ENCODE measurements at places on chromosomes 12 and 14.
A peak's percentile ranks its signal among the peaks of the same experiment; 100 is the strongest.

GRCh38 chr12:68565391-68565903, 45.3 kb upstream of the RAP1B start:
- peak; percentile 92 for DNase-seq

- peak; percentile 62 for DNase-seq
These were observed 101.0 kb upstream of the GZMB start for GRCh38 chr14:24734917-24735500.

DNA sequence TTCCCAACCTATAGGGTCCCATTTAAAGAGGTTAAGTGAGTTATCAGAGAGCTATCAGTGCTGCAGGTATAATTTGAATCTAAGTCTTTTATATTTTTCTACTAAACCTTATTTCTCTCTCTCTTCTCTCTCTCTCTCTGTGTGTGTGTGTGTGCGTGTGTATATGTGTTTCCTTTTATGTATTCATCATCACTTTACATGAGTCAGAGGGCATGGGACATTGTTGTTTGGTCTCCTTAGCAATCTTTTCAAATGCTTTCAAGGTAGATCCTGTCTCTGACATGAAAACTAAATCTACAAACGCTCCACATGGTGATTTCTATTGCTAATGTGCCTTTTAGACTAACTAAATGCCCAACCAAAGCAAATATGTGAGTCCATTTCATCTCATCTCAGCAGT, 459.7 kb downstream of the BTG1 start:
- DNase-seq: peak; percentile 16

GRCh38 chr14:90593254-90594040, 196.6 kb downstream of the CALM1 start:
- no peak for DNase-seq

DNA sequence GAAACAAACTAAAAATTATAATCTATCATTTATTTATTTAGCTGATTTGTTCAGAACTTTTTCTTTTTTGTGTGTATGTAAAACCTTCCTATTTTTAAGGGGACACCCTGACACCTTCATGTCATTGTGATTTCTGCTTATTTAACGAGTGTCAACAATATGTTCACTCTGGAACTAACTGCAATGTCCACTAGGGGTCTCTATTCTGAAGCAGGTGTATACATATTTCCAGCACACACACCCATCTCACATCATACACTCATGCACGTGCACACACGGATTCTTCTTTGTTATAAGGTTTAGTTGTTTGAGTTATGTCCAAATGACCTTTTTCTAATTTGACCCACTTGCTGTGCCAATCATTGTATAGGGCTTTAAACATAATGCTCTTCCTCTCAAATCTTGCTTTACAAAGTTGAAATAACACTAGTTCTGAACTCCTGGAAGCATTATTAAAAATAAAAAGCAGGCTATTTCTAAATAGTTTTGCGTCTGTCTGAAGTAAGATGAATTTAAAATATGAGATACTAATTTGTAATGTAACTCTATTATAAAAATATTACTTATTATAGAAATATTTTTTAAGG, 15.5 kb downstream of the E2F7 start:
- DNase-seq: peak; percentile 54

Data from fibroblast of gingiva (primary cell).